ENCODE measurements at places on chromosomes 4 and X. TPM values are rescaled to one million over a fixed set of nuclear protein-coding genes. Genes with fewer than 3 reads are reported as not detected.

DNA sequence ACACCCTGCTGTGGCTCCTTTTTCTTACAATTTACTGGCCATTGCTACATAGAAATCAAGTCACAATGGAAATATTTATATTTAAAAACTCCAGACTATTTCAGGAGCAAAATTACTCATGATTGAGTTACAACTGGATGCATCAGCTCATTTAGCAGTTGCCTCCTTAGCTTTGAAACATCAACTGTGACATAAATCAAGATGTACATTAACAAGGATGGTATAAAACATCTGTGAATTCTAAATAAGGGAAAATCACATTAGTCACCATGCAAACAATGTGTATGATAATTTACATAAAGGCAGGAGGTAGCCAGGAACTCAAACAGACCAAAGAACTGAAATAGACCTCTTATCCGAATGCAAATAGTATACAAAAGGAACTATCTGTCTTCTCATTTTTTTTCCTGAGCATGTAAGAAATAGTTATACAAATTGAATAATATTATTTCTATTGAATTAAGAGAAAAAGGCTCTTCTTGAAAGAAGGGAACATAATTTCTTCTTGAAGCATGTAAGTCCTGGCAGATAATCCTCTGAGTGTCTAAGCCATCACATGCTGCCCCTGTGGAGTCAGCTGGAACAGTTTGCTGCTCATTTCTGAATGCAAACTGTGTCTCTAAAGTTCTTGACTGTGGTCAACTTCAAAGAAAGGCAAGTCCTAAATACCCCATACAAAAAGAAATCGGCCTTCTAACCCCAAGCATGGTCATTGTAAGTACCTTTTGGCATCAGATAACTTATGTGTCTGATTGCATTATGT is 151.2 kb downstream of the NAA11 start:
- H3K27ac ChIP-seq, result no peak overlapping the region
- H3K36me3 ChIP-seq, result no peaks in the 10 kb centered on the region
- H3K4me1 ChIP-seq, result no peaks in the 10 kb centered on the region
- no peak for DNase-seq
- no peak overlapping the region for H3K4me3 ChIP-seq

- DNase-seq, result no peak
- no peaks in the 10 kb centered on the region for H3K4me1 ChIP-seq
- H3K27ac ChIP-seq, result no peak overlapping the region
- H3K4me3 ChIP-seq, result no peak overlapping the region
- H3K36me3 ChIP-seq, result no peaks in the 10 kb centered on the region
Observed at GRCh38 chrX:12700745-12701144, 90.5 kb upstream of the PRPS2 start.

- H3K4me1 ChIP-seq, result no peaks in the 10 kb centered on the region
- H3K4me3 ChIP-seq, result no peak overlapping the region
- no peak for DNase-seq
- no peak overlapping the region for H3K27ac ChIP-seq
- H3K36me3 ChIP-seq, result no peaks in the 10 kb centered on the region
Observed at GRCh38 chrX:20237864-20238263, 28.8 kb downstream of the RPS6KA3 start.

DNA sequence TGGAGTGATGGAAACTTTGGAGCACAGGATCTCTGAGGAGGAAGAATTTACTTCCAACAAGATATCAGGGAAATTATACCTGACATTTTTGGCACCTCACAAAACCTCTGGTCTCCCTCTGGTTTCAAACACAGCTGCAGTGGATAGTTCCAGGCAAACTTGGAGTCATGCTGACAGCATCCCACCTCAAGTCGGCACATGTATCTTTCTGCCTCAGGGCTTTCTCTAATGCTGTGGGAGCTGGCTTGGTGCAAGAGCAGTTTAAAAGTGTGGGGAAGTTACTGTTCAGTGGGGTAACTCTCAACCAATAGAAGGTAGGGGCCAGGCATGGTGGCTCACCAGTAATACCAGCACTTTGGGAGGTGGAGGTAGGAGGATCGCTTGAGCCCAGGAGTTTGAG is 207.1 kb upstream of the NHS start:
- H3K4me3 ChIP-seq, result no peak overlapping the region
- no peak overlapping the region for H3K27ac ChIP-seq
- no peak for DNase-seq
- H3K4me1 ChIP-seq, result no peaks in the 10 kb centered on the region
- no peaks in the 10 kb centered on the region for H3K36me3 ChIP-seq

Gene MAGEA4
- total RNA-seq, result not detected

Gene NAP1L2
- 57.0 TPM for total RNA-seq

Gene SLC25A43
- 5.7 TPM for total RNA-seq

Gene ARX
- not detected for total RNA-seq
